ENCODE measurements at places on chromosomes 4 and X. TPM values are rescaled to one million over a fixed set of nuclear protein-coding genes. Genes with fewer than 3 reads are reported as not detected.
A peak's percentile ranks its signal among the peaks of the same experiment; 100 is the strongest.

DNA sequence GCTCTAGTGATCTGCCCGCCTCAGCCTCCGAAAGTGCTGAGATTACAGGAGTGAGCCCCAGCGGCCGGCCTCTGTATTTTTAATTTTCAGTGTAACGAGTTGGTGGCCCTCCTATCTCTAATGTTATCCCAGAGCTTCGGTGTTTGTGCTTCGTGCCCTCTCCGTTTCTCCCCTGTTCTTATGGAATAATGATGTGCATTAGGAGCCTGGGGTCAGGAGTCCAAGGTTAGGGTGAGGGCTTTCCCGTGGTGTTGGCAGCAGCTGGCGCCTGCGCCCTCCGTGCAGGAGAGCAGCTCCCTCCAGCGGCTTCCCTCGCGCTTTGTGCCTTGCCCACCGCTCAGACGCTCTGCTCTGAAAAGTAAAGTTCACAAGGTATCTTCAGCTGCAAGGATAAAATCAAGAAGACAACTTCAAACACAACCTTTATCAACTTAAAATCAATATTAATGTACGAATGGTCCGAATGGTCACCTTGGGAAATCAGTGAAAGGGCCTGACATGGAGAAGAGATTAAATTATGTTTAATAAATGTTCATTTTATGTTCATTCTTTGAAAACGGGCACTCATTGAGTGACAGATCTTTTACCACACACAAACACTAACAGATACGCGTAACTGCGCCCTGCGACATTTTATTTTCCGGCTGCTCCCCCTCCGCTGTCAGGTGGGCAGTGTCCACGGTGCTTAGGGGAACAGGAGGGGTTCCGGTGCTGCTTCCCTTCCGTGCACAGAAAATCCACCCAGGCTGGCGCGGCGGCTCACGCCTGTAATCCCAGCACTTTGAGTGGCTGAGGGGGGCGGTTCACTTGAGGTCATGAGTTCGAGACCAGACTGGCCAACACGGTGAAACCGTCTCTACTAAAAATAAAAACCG, 62.4 kb downstream of the TRAPPC11 start:
- no peak for DNase-seq

DNA sequence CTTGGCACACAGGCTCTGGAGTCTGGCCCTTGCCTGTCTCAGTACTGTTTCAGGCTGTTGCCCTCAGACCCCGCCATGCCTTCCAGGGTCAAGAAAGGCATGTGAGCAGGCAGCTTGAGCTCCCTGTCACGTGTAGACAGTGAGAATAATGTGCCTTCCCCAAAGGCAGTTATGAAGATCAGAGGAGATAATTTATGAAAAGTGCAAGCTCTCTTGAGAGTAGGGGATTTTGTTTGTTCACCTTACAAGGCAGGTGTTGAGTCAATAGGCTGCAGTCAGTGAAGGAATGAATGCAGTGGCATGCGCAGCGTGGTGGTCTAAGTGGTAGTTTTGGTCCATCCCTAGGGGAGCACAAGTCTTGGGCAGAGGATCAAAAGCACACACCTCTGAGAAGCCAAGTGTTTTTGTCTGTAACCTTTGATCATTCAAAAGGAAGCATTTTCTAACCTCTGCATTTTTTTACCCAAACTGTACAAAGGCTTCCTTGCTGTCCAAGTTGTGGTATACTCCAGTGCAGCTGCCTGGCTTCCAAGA, 14.4 kb downstream of the HADH start:
- DNase-seq, result no peak

DNA sequence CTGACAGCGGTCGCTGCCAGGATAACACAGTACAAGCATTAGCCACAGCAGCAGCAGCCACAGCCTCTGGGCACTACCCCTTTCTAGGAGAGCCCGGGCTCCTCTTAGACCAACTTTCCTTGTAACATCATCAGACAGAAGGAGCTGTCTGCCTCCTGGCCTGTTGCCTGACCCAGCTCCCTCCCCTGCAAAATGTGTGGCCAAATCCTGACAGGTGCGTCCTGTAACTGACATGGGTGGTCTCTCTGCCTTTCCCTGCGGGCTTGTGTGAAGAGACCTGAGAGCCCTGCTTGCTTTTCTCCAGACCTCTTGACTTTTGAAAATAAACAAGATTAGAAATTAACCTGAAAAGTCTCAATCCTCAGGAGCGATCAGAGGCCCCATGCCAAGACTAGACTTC, 824.9 kb downstream of the RAPGEF2 start:
- no peak for DNase-seq

DNA sequence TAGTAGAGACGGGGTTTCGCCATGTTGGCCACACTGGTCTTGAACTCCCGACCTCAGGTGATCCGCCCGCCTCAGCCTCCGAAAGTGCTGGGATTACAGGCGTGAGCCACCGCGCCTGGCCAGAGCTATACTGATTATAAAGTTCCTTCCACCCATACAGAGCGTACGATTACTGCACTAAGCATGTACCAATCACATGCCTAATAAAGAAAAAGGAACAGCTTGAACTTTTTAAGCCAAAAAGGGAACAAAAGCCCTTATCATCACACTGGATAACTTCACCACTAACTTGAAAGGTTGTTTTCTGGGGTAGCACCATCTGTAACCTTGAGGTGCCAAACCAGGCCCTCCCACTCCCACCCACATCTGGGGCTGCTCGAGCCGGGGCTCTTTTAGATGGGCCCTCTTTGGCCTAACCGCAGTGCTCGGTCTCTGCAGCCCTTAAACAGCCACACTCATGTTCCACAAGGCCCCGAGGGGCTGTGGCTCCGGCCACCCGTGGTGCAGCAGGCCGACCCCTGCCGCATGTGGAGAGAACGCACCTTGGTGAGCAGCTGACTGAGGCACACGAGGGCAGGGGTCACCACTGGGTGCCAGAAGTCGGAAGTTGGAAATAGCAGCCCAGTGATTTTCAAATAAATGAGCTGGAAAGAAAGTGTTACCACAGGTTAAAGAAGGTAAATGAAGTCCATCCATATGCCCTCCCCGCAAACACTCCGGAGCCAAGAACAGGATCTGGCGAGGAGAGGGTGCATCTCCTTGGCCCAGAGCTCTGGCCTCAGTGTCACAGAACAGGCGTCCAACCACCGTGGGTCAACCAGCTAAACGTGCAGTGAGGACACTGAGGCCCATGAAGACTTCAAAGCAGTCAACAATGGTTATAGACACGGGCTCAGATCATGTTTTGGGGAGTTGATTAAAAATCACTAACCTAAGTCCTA, 18.4 kb downstream of the NOP14 start:
- DNase-seq, result no peak

- no peak for DNase-seq
Observed at GRCh38 chrX:13876652-13877051, 59.8 kb upstream of the GPM6B start.

Gene AFAP1
- total RNA-seq, result 32.1 TPM

Gene CT45A10
- not detected for total RNA-seq

GRCh38 chrX:38110231-38110630, 103.9 kb downstream of the SYTL5 start:
- no peak for DNase-seq

GRCh38 chr4:30330894-30331652, 389.1 kb upstream of the PCDH7 start:
- DNase-seq, result no peak

Gene MAGEC2
- not detected for total RNA-seq

- DNase-seq, result no peak
Observed at GRCh38 chr4:147533331-147533730, 52.4 kb downstream of the EDNRA start.

DNA sequence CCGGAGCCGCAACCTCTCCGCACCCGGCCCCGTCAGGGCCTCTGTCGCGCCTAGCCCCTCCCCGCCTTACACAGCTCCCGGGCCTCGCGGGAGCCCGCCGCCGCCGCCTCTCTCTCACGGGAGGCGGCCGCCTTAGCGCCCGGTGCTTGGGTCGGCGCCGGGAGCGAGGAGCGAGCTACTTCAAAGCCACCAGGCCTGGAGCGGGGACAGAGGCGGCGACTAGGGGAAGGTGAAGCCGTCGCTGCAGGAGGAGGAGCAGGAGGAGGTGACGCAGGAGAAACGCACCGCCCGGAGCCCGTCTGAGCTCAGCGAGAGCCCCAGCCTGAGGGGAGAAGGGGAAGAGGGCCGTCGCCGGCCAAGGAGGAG, 250 bp downstream of the USP9X start:
- DNase-seq, result peak; percentile 4

DNA sequence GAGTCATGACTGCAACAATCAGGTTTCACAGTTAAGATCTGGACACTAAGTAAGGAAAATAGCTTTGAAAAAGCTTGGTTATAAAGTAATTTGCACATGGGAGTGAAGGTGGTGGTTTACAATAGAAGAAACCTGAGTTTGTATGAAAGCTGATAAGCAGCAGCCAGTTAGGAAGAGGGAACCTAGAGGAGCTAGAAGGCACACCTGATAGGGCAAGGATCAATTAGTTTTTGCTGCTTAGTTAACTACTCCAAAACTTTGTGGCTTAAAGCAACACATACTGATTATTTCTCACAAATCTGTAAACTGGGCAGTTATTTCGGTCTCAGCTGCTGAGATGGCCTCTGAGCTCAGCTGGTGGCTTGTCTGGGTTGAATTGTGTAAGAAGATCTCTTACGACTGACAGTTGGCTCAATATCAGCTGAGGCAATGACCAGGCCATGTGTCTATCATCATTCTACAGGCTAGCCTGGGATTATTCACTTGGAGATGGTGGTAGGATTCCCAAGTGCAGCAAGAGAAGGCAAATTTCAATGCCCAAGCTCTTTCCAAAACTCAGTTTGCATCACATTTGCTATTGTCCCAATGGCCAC, 255.0 kb upstream of the PITX2 start:
- no peak for DNase-seq

Gene GABRQ
- not detected for total RNA-seq

Gene FAM47E
- 0.54 TPM for total RNA-seq

Data from thoracic aorta (tissue), 2 donors.